ENCODE measurements at places on chromosomes 16 and 17.

GRCh38 chr16:87363771-87364455 is 19.7 kb downstream of the FBXO31 start:
- no peak for DNase-seq

GRCh38 chr16:28297784-28298510 is 5.6 kb downstream of the SBK1 start:
- DNase-seq = no peak

DNA sequence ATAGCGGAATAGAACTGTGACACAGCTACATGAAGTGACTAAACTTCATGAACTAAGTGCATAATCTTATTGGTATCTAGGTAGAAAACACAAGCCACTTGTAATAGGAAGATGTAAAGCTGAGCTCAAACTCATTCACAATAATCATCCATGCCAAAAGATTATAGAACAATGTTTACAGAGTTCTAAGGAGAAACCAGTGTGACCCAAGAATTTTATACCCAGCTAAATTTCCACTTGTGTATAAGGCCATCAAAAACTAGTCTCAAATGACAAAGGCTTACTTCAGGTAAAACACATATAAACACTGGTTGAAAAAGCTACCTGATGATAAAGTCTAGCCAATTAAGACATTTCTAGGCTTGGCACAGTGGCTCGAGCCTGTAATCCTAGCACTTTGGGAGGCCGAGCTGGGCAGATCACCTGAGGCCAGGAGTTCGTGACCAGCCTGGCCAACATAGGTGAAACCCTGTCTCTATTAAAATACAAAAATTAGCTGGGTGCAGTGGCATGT is 16.9 kb upstream of the CPD start:
- no peak for DNase-seq

GRCh38 chr17:48307814-48308411 is 122.1 kb downstream of the SKAP1 start:
- DNase-seq = peak; percentile 25

GRCh38 chr17:82205720-82206508 is 6.7 kb downstream of the CCDC57 start:
- no peak for DNase-seq

DNA sequence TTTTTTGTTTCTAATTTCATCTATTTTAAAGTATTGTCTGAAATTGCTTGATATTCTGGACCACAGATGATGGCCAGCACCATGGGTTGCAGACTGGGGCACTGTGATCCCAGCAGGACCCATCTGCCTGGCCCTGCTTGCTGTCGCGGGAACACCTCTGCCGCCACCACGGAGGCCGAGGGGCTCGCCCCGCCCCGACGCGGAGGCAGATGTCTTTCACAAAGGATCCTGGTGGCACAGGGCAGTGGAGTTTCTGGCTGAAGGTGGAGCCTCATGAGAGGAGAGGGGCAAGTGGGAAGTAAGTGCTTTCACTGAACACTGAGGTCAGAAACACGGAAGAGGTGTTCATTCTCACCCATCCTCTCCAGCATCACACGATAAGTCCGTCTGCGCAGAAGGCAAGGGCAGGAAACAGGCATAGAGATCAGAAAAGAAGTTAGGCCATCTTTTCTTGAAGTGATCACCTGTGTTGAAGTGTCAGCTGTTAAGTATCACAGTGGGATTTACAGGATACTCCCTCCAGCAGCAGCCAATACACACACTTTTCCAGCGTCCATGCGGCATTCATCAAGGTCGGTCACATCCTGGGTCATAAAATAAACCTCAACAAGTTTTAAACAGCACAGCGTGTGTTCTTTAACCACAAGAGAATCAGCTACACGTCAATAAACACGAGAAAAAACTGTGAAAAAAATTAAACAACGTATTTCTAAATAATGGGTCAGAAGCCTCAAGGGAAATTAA is 194.5 kb downstream of the RPTOR start:
- no peak for DNase-seq

DNA sequence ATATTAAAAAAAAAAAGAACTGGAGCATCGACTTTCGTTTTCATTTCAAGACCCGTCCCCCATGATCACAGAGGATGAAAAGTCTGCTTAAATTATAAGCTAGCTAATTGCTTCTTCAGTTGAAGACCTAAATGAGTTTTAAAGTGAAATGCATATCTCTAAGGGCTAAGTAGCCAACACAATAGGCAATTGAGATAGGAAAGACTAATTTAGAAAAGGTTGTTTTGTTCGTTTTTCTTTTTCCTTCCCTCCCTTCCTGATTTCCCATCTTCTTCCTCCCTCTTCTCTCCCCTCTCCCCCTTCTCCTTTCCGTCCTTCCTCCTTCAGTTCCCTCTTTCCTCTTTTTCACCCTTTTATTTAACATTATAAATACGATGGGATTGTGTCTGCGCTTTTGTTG is 377.2 kb downstream of the WWOX start:
- DNase-seq = no peak
